ENCODE measurements at places on chromosomes 16 and 17. TPM values are rescaled to one million over a fixed set of nuclear protein-coding genes. Genes with fewer than 3 reads are reported as not detected.

CA4 gene
- 3.8 TPM for polyA plus RNA-seq

C17orf78 gene
- not detected for polyA plus RNA-seq

ARHGAP44 gene
- polyA plus RNA-seq, result 16.5 TPM

FOXN1 gene
- not detected for polyA plus RNA-seq

WNT9B gene
- not detected for polyA plus RNA-seq

RNF43 gene
- 5.0 TPM for polyA plus RNA-seq

PRR15L gene
- not detected for polyA plus RNA-seq

GOT2 gene
- polyA plus RNA-seq, result 201 TPM

TBX21 gene
- 0.12 TPM for polyA plus RNA-seq

KRTAP9-4 gene
- polyA plus RNA-seq, result not detected

HYDIN gene
- polyA plus RNA-seq, result 1.8 TPM

SLC12A3 gene
- polyA plus RNA-seq, result not detected

KRT12 gene
- polyA plus RNA-seq, result not detected

NPIPB13 gene
- polyA plus RNA-seq, result 5.3 TPM

PRSS8 gene
- 19.5 TPM for polyA plus RNA-seq

RMI2 gene
- polyA plus RNA-seq, result 39.8 TPM

SLC6A4 gene
- polyA plus RNA-seq, result 0.37 TPM

CTRB2 gene
- 0.76 TPM for polyA plus RNA-seq

HES7 gene
- 1.5 TPM for polyA plus RNA-seq

RGS9 gene
- polyA plus RNA-seq, result 8.5 TPM

NMT1 gene
- polyA plus RNA-seq, result 92.9 TPM

PITPNM3 gene
- polyA plus RNA-seq, result 1.8 TPM

GCGR gene
- 0.79 TPM for polyA plus RNA-seq
